ENCODE measurements at places on chromosomes 11 and 22. TPM values are rescaled to one million over a fixed set of nuclear protein-coding genes. Genes with fewer than 3 reads are reported as not detected.

GRCh38 chr11:126530416-126530815 lies 174.9 kb downstream of the ST3GAL4 start:
- H3K4me3 ChIP-seq = no peak overlapping the region
- H3K4me1 ChIP-seq = no peaks in the 10 kb centered on the region
- H3K36me3 ChIP-seq = no peaks in the 10 kb centered on the region
- no peak overlapping the region for H3K27ac ChIP-seq
- no peaks in the 10 kb centered on the region for H3K27me3 ChIP-seq

DNA sequence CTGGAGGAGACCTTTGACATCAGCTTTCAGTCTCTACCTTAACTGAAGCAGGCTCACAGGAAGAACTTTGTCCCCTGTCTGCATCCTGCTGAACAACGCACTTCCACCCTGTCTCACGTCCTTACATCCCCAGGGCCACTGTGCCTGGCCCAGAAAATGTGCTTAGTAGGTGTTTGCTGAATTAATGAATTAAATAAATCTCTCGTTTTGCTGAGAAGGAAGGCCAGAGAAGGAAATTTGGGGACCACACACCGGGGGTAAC lies 54.3 kb upstream of the CREB3L1 start:
- H3K4me1 ChIP-seq = peaks cover 6% of the 10 kb centered on the region
- H3K27ac ChIP-seq = no peak overlapping the region
- no peak for DNase-seq
- H3K36me3 ChIP-seq = no peaks in the 10 kb centered on the region
- no peaks in the 10 kb centered on the region for H3K27me3 ChIP-seq
- no peak overlapping the region for H3K4me3 ChIP-seq

APOA5 gene
- not detected for total RNA-seq

DNA sequence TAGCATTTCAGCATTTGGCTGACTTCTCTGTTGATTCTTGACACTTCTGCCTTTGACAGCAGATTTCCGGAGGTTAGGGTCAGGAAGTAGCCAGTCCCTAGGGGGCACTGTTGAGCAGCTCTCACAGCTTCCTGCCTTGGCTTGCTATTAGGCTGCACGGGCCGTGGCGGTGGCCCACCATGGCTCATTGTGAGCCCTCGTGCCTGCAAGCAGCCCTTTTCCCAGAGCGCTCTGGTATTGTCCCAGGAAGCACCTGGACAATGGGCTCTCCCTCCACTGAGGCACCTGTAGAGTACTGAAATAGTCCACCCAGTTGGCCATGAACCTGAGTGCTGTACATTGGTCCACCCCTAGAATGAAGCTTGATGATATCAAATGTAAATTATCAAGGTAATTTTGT lies 100.2 kb upstream of the GAL start:
- H3K4me3 ChIP-seq = no peak overlapping the region
- H3K36me3 ChIP-seq = no peaks in the 10 kb centered on the region
- no peaks in the 10 kb centered on the region for H3K4me1 ChIP-seq
- H3K27ac ChIP-seq = no peak overlapping the region
- DNase-seq = peak; percentile 64

- no peaks in the 10 kb centered on the region for H3K36me3 ChIP-seq
- H3K27me3 ChIP-seq = no peaks in the 10 kb centered on the region
- no peak overlapping the region for H3K4me3 ChIP-seq
Measured at GRCh38 chr22:44588348-44588747, 90.3 kb upstream of the RTL6 start.

PLCB3 gene
- 45.4 TPM for total RNA-seq

CBX7 gene
- total RNA-seq = 51.3 TPM

- no peaks in the 10 kb centered on the region for H3K27me3 ChIP-seq
- H3K4me3 ChIP-seq = no peak overlapping the region
- H3K27ac ChIP-seq = peak overlapping the region; percentile 59
- DNase-seq = peak; percentile 77
- H3K4me1 ChIP-seq = peaks cover 28% of the 10 kb centered on the region
Measured at GRCh38 chr22:45202333-45203149, 38.2 kb downstream of the KIAA0930 start.

DNA sequence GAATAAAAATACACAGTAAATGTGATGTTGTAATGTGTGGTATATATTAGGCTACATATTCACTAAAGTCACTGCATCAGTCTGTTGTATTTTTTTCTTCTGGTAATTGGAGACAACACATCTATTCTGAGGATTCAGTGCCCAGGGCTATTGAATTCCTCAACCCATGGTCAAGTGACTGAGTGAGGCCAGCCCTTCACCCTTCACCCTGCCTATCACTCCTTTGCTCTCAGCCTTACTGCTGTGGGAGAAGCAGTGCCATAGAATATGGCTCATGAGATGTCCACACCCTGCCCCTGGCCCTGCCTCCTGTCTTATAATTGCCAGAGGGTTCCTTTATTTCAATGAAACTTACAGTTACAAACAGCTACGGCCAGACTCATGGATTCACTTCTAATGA lies 295.6 kb downstream of the NTM start:
- H3K36me3 ChIP-seq = no peaks in the 10 kb centered on the region
- H3K27ac ChIP-seq = no peak overlapping the region
- H3K4me1 ChIP-seq = no peaks in the 10 kb centered on the region
- no peaks in the 10 kb centered on the region for H3K27me3 ChIP-seq
- DNase-seq = no peak
- no peak overlapping the region for H3K4me3 ChIP-seq

GRCh38 chr11:65058419-65059054 lies at the start of gene NAALADL1:
Gene NAALADL1, minus strand, starts transcription at chr11:65058553. Its CDS starts 32 bp downstream, at chr11:65058521.
- no peaks in the 10 kb centered on the region for H3K4me1 ChIP-seq
- no peak within 1 kb of the TSS for H3K4me3 ChIP-seq
- no peak within 1 kb of the TSS for H3K27ac ChIP-seq
- DNase-seq = no peak
- no peaks in the 10 kb centered on the region for H3K27me3 ChIP-seq

TNNI2 gene
- not detected for total RNA-seq

GRCh38 chr11:62144641-62145255 lies 20.9 kb downstream of the INCENP start:
- no peaks in the 10 kb centered on the region for H3K36me3 ChIP-seq
- no peak overlapping the region for H3K27ac ChIP-seq
- no peaks in the 10 kb centered on the region for H3K4me1 ChIP-seq
- no peaks in the 10 kb centered on the region for H3K27me3 ChIP-seq
- no peak overlapping the region for H3K4me3 ChIP-seq

GRCh38 chr11:68053117-68053516 lies 14.3 kb downstream of the TCIRG1 start:
- DNase-seq = no peak
- no peaks in the 10 kb centered on the region for H3K27me3 ChIP-seq
- no peak overlapping the region for H3K4me3 ChIP-seq
- no peak overlapping the region for H3K27ac ChIP-seq

WDR74 gene
- 46.7 TPM for total RNA-seq

TTC17 gene
- total RNA-seq = 134 TPM

- H3K4me3 ChIP-seq = peak overlapping the region; percentile 18
- H3K36me3 ChIP-seq = no peaks in the 10 kb centered on the region
- H3K27ac ChIP-seq = no peak overlapping the region
- H3K27me3 ChIP-seq = no peaks in the 10 kb centered on the region
- DNase-seq = no peak
- H3K4me1 ChIP-seq = no peaks in the 10 kb centered on the region
Measured at GRCh38 chr22:17109113-17109865, 11.9 kb downstream of the TMEM121B start.

- no peak overlapping the region for H3K27ac ChIP-seq
- no peak overlapping the region for H3K4me3 ChIP-seq
- no peak for DNase-seq
- H3K36me3 ChIP-seq = no peaks in the 10 kb centered on the region
- H3K4me1 ChIP-seq = no peaks in the 10 kb centered on the region
Measured at GRCh38 chr11:72970557-72971118, 156.4 kb downstream of the ATG16L2 start.

GRCh38 chr11:129731316-129731715 lies 84.3 kb upstream of the TMEM45B start:
- no peaks in the 10 kb centered on the region for H3K36me3 ChIP-seq
- H3K4me1 ChIP-seq = no peaks in the 10 kb centered on the region
- H3K27ac ChIP-seq = no peak overlapping the region
- H3K27me3 ChIP-seq = no peaks in the 10 kb centered on the region
- no peak overlapping the region for H3K4me3 ChIP-seq
- DNase-seq = no peak

- no peak for DNase-seq
- no peaks in the 10 kb centered on the region for H3K36me3 ChIP-seq
- no peaks in the 10 kb centered on the region for H3K4me1 ChIP-seq
- H3K4me3 ChIP-seq = no peak overlapping the region
Measured at GRCh38 chr11:22752908-22753310, 76.7 kb downstream of the SVIP start.

DNA sequence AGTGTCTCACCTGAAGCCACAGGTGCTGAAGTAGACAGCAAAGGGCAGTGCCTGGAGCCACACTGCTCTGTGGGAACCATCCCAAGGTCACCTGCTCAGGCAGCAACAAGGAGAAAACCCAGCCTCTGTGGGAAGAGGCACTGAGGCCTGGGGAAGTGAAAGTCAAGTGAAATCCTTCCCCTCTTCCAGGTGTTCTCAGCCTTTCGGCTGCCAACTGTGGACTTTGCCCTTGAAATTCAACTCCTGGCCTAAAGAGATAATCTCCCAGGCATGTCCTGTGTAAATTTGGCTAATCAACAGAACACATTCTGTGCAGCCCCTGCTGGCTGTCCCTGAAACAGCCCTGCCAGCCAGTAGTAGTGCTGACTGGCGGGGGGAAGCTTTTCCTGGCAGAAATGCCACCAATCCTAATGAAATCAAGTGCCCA lies 112.1 kb downstream of the RPL27A start:
- no peak overlapping the region for H3K4me3 ChIP-seq
- no peak overlapping the region for H3K27ac ChIP-seq
- no peaks in the 10 kb centered on the region for H3K27me3 ChIP-seq
- H3K4me1 ChIP-seq = peaks cover 35% of the 10 kb centered on the region
- DNase-seq = no peak

DNA sequence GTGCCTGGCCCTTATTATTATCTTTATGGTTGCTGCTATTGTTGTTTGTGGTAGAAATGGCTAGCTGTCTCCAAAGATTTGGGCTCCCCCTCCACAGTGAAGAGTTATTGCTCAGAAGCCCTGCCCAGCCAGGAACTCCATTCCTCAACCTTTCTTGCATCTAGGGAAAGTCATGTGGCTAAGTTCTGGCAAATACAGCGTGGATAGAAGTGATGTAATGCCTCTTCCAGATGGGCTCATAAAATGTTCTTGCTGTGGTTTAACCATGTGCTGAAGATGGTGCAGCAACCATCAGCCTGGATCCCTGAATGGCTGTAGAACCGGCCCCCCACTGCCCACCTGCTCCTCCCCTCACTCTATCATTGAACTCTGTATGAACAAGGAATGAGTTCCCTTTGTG lies 203.5 kb upstream of the E2F8 start:
- no peak overlapping the region for H3K4me3 ChIP-seq
- DNase-seq = no peak
- no peaks in the 10 kb centered on the region for H3K4me1 ChIP-seq
- H3K27me3 ChIP-seq = no peaks in the 10 kb centered on the region

MPEG1 gene
- total RNA-seq = 3.8 TPM

CCDC81 gene
- 3.8 TPM for total RNA-seq

SEPTIN5 gene
- total RNA-seq = 89.3 TPM

KIRREL3 gene
- total RNA-seq = 1.1 TPM

GRCh38 chr11:131614631-131615030 lies 244.2 kb downstream of the NTM start:
- H3K4me3 ChIP-seq = no peak overlapping the region
- no peak for DNase-seq

DNA sequence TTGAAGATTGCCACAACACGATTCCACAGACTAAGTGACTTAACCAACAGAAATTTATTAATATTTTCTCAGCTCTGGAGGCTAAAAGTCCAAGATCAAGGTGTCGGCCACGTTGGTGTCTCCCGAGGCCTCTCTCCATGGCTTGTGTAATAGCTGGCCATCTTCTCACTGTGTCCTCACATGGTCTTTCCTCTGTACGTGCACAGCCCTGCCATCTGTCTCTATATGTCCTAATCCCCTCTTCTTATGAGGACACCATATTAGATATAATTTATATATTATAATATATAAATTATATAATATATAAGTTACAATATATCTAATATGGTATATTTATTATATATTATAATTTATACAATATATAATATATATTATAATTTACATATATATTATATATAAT lies 25.1 kb upstream of the SCGB1A1 start:
- DNase-seq = no peak
- H3K36me3 ChIP-seq = no peaks in the 10 kb centered on the region
- H3K27me3 ChIP-seq = no peaks in the 10 kb centered on the region
- no peak overlapping the region for H3K4me3 ChIP-seq
- H3K27ac ChIP-seq = no peak overlapping the region
- peaks cover 32% of the 10 kb centered on the region for H3K4me1 ChIP-seq

- no peaks in the 10 kb centered on the region for H3K36me3 ChIP-seq
- no peak overlapping the region for H3K27ac ChIP-seq
- H3K4me1 ChIP-seq = no peaks in the 10 kb centered on the region
- no peak overlapping the region for H3K4me3 ChIP-seq
- no peak for DNase-seq
Measured at GRCh38 chr22:49297286-49297870, 530.3 kb downstream of the BRD1 start.

DNA sequence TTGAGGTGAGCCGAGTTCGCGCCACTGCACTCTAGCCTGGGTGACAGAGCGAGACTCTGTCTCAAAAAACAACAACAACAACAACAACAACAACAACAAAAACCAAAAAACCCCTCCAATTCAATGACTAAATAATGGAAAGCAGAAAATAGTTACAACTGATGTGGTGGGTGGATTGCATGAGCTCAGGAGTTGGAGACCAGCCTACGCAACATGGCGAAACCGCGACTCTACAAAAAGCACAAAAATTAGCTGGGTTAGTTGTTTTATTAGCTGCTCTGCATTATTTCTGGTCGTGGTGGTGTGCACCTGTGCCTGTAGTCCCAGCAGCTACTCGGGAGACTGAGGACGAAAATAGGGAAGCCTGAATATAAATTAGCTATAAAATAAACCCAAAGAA lies 2.6 kb upstream of the PATL1 start:
- H3K27me3 ChIP-seq = no peaks in the 10 kb centered on the region
- peaks cover 9% of the 10 kb centered on the region for H3K4me1 ChIP-seq
- DNase-seq = no peak
- H3K27ac ChIP-seq = no peak overlapping the region
- H3K36me3 ChIP-seq = no peaks in the 10 kb centered on the region

FGF19 gene
- total RNA-seq = 0.31 TPM

SYT7 gene
- total RNA-seq = 8.7 TPM

DNA sequence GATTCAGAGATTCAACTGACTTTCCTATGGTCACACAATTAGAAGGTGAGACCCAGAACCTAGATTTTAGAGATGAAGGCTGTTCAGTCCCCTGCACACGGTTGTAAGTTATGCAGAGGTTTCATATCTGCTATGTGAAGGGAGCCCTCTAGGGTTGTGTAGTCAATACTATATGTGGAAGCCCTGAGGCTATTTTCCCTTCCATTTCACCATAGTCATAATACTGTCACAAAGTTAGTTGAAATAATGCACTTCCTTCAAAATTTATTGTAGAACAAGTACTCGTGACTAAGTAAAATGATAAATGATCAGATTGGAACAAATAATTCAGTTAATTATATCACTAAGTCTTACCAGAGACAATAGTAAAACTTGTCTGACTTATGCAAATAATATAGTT lies 48.8 kb downstream of the ENDOD1 start:
- peaks cover 9% of the 10 kb centered on the region for H3K4me1 ChIP-seq
- H3K36me3 ChIP-seq = no peaks in the 10 kb centered on the region
- no peak for DNase-seq
- H3K27me3 ChIP-seq = no peaks in the 10 kb centered on the region
- H3K4me3 ChIP-seq = no peak overlapping the region

LRP4 gene
- total RNA-seq = 8.1 TPM

Measured in testis (tissue), 5 donors.